Cerebellar nuclear complex (tissue), 1 donor: ENCODE measurements at places on chromosomes 2 and 18.

DNA sequence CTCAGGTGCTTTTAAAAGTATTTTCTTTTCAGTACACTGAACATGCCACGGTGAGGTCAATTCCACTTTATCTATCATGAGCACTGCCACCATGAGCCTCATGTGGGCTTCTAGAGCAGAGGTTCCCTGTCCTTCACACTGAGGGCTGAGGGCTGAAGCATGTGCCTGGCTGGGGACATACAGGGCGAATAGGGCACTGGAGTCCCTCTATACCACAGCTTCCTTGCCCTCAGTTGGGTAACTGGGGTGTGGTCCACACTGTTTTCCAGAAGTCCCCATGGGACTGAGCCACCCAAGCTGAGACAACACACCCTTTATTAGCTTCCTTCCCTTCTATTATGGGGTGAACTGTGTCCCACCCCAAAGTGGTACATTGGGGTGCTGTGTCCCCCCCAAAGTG is 172.2 kb upstream of the ID2 start:
- no peak for DNase-seq

- no peak for DNase-seq
Measured at GRCh38 chr18:62551972-62552513, 29.2 kb downstream of the ZCCHC2 start.

GRCh38 chr2:235580426-235581157 is 86.7 kb downstream of the AGAP1 start:
- no peak for DNase-seq

- no peak for DNase-seq
Measured at GRCh38 chr2:57543211-57543610, 503.4 kb upstream of the VRK2 start.

DNA sequence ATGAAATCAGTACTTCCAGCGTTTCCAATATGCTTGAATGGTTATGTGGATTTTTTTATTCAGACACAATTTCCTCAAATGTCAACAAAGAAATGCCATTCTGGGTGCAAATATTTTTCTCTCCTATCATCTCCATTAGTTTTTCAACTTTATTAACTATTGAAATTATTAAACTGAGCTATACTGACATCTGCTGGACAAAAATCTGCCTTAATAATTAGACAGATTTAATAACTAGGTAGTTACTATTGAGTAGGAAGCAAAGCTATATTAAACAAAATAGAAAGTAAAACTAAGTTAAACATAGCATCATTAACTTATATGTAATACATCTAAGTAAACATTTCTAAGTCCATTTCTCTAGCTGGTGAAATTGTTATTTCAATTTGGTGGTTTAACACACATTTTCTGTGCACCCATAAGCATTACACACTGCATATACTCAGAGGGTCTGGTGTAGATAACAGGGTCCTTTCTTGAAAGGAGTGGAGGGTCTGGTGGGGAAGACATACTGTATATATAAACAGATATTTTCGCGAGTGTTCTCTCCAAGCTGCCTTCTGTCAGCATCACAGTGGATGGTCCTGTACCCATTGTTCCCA is 77.0 kb downstream of the LANCL1 start:
- DNase-seq, result no peak

DNA sequence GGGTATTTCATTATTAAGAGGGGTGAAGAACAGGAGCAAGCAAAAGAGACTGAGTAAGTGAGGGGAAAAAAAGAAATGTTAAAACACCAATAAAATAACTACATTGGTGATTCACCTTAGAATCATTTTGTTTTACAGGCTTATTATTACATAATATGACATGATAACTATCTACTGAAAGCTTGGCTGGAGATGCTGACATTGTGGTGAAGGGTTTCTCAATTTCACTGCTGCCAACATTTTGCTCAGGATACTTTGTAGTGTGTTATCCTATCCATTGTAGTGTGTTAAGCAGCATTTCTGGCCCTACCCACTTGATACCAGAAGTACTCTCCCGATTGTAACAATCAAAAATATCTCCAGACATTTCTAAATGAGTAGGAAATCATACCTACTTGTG is 1564.6 kb upstream of the NXPH2 start:
- DNase-seq, result no peak

GRCh38 chr18:3248062-3248657 is 559 bp downstream of the MYL12A start:
- no peak for DNase-seq

GRCh38 chr18:3092727-3093126 is 79.8 kb upstream of the LPIN2 start:
- no peak for DNase-seq

- DNase-seq, result no peak
Measured at GRCh38 chr2:66032226-66032775, 402.6 kb upstream of the MEIS1 start.

DNA sequence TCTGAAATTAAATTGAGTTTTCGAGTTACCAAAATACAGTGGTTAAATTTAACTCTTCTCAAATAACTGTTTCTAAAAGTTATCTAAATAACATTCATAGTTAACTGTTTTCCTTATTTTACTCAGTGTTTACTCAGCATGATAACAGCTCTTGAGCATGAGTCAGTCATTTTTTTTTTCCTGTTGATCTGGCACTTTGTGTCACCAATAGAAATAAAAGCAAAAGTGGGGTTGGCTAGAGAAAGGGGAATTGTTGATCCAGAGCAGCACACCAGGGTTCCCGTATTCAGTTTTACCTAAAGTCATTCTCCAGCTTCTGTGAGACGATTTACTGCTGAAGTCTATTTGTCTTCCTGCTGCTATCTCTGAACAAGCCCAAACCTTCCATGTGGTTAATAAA is 851.6 kb downstream of the DCC start:
- DNase-seq, result no peak

- no peak for DNase-seq
Measured at GRCh38 chr2:160381425-160381951, 112.1 kb downstream of the RBMS1 start.

DNA sequence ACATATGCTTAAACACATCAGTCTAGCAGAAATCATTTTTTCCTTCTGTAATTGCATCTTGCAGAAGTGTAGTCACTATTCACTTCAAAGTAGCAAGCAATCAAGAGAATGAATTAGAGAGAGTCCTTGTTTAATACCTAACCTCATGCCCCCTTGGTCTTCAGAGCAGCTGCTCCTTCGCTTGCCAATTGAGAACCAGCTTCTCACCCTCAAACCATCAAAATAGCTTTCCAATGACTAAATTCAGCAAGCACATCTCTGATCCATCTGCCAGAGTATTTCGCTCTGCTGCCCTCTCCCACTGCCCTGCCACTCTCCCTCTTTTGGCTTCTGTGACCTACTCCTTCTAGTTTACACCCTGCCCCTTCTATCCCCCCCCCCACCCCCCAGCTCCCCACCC is 120.7 kb upstream of the AGAP1 start:
- DNase-seq, result no peak

DNA sequence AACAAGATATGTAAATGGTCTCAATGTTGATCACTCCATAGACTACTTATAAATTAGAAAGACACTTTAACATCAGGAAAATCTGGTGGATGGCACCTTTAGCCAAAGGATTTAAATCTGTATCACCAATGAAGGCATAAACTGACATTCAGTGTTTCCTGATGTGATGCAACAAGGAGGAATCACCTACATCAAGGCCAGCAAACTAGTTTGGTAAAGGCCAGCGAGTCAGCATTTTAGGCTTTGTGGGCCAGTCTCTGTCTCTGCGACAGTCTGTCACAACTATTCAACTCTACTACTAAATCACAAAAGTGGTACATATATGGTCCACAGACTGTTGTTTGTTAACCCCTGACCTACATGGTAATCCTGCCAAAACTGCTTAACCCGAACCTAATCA is 33.3 kb downstream of the C2orf76 start:
- DNase-seq, result no peak

DNA sequence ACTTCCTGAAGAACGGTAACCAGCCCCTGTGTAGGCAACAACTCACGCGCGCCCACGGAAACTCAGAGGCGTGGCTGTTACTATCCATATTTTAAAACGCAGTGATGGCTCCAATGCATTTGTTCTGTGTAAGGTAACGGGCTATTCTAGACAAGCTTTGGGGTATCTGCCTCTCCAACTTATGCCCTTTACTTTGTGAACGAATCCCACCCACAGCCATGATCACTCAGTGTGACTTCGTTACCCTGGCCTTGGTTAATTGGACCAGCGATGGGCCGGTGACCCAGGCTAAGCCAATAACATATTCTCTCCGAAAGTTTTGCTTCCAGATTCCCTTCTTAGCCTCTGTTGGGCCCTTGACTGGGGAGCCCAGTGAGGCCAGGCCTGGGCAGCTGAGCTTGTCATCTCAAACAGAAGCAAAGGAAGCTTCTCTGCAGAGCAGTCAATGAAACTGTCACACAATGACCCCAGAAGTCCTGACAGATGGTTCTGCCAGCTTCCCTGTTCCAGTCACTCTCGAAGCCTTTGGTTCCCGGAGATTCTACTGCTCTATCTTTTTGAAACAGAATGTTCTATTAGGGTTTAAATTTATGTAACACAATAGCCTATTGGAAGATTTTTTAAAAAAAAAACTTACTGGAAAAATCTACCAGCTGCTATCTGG is 30.7 kb upstream of the ROCK2 start:
- no peak for DNase-seq

- no peak for DNase-seq
Measured at GRCh38 chr2:27408601-27409320, 630 bp downstream of the PPM1G start.

- DNase-seq, result no peak
Measured at GRCh38 chr2:219968685-219969345, 341.4 kb downstream of the SLC4A3 start.

DNA sequence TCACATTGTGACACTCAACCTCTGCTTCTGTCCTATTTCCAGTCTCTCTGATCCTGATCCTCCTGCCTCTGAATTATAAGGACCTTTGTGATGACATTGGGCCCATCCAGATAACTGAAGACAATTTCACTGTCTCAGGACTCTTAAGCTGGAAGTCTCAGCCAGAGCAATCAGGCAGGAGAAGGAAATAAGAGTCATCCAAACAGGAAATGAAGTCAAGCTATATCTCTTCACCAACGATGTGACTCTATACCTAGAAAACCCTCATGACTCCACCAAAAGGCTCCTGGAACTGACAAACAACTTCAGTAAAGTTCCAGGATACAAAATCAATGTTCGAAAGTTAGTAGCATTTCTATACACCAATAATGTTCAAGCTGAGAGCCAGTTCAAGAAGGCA is 29.3 kb upstream of the TWIST2 start:
- DNase-seq, result no peak

- DNase-seq, result no peak
Measured at GRCh38 chr18:40751186-40751585, 1203.8 kb upstream of the PIK3C3 start.

DNA sequence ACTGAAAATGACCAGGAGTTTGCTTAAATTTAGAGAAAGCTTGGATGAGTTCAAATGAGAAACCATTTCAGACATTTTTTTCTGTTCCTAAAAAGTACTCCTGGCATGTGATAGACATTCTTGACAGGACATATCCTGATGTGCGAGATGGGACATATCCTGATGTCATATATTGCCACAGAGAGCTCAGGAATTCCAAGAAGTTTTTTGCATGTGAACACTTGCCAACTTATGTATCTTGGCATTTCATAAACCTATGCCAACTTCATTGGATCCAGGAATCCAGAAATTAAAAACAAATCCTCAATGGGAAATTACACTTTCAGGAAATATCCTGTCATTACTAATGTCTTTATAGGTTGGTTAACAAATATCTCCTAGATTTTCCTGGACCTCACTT is 2.9 kb upstream of the SERPINB3 start:
- no peak for DNase-seq

- DNase-seq, result no peak
Measured at GRCh38 chr2:191115391-191115790, 35.4 kb downstream of the STAT4 start.

DNA sequence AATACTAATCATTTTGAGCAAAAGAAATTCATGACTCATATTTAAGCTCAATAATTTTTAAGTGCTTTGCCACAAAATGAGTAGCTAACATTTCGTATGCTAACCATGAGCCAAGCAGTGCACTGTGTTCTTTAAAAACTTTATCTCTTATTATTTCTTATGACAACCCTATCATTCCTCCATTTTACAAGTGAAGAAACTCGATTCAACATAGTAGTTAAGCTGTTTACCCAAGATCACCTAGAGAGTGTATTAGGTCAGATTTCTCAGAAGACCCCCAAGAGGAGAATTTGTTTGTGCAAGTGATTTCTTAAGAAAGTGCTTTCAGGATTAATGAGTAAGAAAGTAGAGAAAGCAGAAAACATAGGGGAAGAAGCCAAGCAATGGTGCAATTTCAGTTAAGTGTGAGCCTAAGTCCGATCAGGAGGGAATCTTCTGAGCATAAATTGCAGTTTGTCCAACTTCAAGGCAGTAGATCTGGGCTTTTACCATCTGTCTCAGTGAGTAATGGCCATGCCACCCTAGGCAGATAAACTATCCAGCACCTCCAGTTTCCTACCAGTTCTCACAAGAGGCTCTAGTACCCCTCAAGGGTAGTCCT is 202.7 kb downstream of the SCG2 start:
- no peak for DNase-seq
